Uterus (tissue), 4 donors: ENCODE measurements at places on chromosomes 12 and 14. TPM values are rescaled to one million over a fixed set of nuclear protein-coding genes. Genes with fewer than 3 reads are reported as not detected.
A peak's percentile ranks its signal among the peaks of the same experiment; 100 is the strongest.

DNA sequence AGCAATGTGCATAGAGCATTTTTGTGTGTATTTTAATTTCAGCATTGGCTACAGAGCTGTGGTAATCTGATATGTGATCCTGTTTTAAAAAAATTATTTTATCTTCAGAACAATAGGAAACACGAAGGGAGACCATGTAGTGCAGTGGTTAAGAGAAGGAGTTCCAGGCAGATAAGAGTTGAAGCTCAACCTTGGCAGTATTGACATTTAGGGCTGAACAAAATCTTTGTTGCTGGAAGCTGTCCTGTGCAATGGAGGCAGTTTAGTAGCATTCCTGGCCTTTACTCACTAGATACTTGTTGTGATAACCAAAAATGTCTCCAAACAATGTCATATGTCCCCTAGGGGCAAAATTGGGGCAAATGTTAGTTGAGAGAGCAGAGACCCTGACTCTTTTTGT is 59.2 kb downstream of the CHST11 start:
- no peak for DNase-seq

ZNF740 gene
- total RNA-seq: 55.5 TPM

TMEM121 gene
- total RNA-seq: 6.2 TPM

DNA sequence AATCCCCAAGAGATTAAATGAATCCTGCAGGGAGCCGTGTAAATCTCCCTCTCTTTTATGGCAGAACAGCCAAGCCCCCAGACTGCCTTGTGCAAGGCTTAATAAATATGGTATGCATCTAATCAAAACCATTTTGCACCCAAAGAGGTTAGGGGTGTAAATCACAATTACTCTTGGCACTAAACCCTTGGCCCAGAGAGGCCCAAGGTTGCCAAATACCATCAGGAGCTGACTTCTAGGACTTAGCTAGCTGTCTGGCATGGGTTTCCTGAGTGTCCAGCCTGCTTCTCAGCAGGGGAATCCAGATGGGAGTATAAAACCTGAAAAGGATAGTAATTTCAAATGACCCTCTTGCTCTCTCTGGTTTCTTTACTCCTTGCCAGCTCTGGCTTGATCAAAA is 610.4 kb downstream of the MED13L start:
- no peak for DNase-seq

DNA sequence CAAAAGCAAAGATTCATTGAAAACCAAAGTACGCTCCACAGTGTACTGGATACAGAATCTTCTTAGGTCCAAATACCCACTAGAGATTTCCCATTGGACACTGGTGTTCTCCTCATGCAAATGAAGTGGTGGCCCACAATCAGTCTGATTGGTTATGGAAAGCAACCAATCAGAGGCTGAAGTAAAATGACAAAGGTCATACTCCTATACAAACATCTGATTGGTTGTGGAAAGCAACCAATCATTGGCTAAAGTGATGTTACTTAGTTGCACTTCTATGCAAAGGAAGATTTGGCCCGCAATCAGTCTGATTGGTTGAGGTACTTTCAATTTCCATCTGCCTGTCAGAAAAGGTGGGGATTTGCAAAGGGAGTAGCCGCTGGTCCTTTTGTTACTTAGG is 1.3 kb upstream of the WASHC3 start:
- no peak for DNase-seq

DNA sequence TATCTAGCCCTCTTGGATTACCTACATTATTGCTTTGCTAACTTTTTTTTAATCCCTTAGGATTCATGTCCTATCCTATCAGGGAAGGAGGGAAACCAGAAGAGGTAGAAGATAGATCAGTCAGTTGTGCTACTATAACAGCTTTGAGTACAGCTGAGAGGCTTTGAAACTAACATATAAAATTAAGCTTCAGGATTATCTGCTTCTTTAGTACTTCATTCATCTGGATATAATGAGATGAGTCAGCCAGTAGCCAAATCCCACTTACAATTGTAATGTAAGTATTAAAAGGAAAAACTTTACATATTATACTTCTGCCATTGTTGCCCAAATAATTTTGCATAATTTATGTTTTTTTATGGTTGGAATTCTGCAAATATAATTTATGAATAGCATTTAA is 33.4 kb upstream of the ANO6 start:
- DNase-seq: no peak

DNA sequence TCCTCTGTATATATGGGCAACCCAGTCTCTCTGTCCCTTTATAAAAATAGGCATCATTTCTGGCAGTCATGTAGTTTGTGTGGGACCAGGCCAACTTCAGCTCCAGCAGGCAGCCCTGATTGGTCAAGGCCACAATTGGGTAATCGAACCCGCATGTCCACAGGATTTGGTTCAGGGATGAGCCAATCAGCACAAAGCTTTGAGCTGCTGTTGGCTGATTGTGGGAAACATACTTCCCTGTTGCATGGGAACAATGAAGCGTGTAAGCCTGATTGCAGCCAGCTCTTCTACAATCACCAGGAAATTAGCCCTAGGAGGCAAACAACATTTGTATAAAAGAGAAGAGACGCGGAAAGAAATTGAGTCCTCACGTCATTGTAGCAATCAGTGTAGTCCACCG is 328.6 kb downstream of the PCNX1 start:
- no peak for DNase-seq

DNA sequence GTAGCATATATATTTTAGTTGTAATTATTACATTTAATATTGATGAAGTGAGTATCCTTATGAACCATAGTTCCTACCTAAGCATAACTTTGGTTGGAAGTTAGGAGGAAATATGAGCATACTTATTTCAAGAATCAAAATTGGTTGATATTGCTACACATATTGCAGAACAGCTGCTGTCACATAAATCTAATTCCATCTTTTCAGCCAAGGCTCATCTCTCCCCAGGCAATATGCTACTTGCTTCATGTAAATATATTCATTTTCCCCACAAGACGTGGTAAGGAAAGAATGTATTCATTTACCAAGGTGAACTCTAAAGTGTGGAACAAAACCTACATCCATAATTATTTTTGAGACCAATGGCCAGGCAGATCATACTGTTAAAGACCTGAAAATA is 62.5 kb upstream of the HIF1A start:
- DNase-seq: no peak

- no peak for DNase-seq
These were observed 80.0 kb downstream of the AACS start for GRCh38 chr12:125145196-125145595.

GRCh38 chr14:52900731-52901130 is 50.1 kb downstream of the FERMT2 start:
- DNase-seq: no peak

- no peak for DNase-seq
These were observed 2.8 kb upstream of the TMEM52B start for GRCh38 chr12:10175846-10176636.

- no peak for DNase-seq
These were observed 30.8 kb downstream of the RIMBP2 start for GRCh38 chr12:130685250-130685787.

NELL2 gene
- 0.29 TPM for total RNA-seq

GRCh38 chr14:21913759-21914158 is 240.1 kb upstream of the OR4E1 start:
- DNase-seq: no peak

CAPZA3 gene
- total RNA-seq: not detected

DNA sequence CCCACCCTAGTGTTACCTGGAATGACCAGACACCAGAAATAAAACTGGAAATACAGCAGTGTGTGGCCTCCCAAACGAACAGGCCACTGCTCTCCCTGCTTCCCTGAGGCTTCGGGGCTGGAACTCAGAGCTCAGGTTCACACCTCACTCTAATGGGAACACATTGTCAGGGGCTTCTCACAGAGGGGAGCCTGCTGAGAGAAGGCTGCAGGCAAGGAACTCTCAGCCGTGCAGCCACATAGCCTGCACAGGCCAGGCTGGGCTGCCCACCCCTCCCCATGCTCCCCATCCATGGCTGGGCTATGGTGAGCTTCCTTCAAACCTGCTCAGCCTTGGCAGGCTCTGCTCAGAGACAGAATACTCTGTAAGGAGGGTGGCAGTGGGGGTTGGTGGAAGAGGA is 302.5 kb downstream of the EMP1 start:
- DNase-seq: no peak

GRCh38 chr12:112463478-112463877 is 44.7 kb downstream of the PTPN11 start:
- DNase-seq: no peak

GRCh38 chr14:34496679-34497513 is 34.9 kb upstream of the SPTSSA start:
- DNase-seq: peak; percentile 90

DNA sequence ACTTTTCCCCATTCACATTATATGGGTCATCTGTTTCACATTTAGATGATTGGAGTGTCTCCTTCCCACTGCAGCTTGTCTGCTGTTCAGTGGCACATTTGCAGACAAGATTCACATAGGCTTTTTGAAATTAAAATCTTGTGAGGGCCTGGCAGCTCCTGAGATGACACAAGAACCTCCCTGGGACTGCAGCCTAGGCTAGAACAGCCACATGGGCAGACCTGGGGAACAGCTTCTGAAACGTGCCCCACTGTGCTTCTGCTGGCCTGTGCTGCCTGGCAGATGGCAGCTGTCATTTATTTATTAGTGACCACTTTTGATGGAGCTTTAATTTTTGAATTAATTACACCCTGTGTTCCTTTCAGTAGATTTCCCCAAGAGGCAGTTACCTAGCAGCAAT is 137.4 kb downstream of the GRIP1 start:
- DNase-seq: no peak

DNA sequence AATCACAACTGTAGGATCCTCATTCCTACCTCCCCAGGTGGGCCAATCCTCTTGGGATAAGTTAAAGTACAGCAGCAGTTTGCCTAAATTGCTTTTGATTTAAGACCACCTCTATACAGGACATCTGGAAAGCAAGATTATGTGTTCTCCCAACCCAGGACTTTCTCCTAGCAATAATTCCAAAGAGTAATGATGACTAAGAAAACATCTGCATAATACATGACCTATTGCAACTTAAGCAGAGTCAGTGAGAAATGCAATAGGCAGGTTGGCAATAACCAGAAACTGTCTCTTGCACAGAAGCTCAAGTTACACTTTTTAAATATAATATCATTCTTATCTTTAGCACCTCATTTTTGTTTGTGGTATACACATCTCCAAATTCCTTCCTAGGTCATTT is 275.4 kb downstream of the TRHDE start:
- no peak for DNase-seq

GRCh38 chr14:101925152-101925551 is 39.2 kb upstream of the DYNC1H1 start:
- DNase-seq: no peak

DNA sequence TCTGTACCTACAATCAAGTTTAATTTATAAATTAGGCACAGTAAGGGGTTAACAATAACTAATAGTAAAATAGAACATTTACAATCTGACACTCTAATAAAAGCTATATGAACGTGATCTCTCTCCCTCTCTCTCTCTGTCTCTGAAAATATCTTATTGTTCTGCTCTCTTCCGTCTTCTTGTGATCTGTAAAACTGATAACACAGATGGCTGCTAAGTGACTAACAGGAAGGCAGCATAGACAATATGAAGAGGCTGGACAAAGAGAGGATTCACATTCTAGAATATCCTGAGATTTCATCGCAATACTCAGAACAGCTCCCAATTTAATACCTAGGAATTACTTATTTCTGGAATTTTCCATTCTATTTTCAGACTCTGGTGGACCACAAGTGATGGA is 827.2 kb downstream of the FLRT2 start:
- DNase-seq: no peak

KIF5A gene
- total RNA-seq: 5.1 TPM

DNA sequence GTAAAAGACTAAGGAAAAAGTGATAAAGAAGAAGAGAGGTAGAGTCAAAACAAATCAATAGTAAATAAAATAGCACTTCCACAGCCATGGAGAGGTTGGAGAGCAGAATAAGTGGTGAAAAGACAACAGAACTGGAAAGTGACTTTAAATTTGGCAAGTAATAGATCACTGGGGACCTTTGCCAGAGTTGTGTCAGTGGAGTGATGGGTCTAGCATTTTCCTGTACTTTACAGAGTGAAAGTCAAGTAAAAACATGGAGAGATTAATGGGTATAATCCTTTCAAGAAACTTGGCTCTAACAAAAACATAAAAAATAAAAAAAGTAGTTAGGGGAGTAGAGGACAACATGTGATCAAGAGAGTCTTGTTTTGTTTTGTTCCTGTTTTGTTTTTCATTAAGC is 502.2 kb upstream of the RPL10L start:
- no peak for DNase-seq

IKZF4 gene
- total RNA-seq: 4.4 TPM

HECTD1 gene
- total RNA-seq: 401 TPM

GRCh38 chr14:89302396-89302950 is 114.6 kb downstream of the FOXN3 start:
- DNase-seq: no peak

DNA sequence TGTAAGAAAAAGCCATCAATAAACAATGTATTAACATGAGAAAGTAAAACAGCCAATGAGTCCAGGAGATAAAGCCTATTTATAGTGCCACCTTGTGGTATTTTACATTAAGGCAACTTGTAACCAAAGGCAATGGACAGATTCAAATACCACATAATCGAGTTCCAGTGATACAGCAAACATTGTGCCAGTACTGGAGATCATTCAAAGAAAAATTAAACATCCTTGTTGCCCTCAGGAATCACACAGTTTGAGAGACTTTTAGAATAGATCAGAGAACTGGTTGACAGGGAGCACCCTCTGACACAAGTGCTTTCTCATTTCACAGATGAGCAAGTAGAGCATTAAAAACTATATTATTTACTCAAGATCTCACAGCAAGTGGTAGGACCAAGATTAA is 98.1 kb downstream of the DDHD1 start:
- DNase-seq: no peak

- no peak for DNase-seq
These were observed 866 bp upstream of the PITPNM2 start for GRCh38 chr12:123151457-123152454.

GRCh38 chr12:15522574-15523187 is 200.4 kb downstream of the PTPRO start:
- no peak for DNase-seq

DNA sequence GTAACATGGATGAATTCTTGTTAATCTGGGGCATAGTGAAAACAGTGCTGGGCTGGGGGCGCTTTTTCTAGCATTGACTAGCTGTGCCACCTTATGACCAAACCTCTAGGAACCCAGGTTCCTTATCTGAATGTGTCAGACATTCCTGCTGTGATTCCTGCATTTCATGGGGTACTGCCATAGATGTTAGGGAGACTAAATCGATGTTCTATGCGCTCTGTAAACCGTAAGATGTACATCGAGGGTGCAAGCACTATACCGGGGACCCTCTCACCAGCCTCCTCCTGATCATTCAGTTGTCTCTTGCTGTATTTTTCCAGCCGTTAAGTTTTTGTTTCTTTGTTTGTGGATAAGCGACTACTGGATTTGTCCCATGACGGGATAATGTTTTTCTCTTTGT is 170.9 kb upstream of the PARP11 start:
- DNase-seq: no peak

GRCh38 chr14:25250516-25250915 is 200.6 kb upstream of the STXBP6 start:
- DNase-seq: no peak

GRCh38 chr14:105902131-105902898 is 375.9 kb downstream of the TMEM121 start:
- no peak for DNase-seq
